Stimulated activated CD8-positive, alpha-beta memory T cell treated with anti-CD3 and anti-CD28 coated beads, Interleukin-2, amount 100 ng/mL, for 1 hour (primary cell): ENCODE measurements at places on chromosomes 4 and X.

DNA sequence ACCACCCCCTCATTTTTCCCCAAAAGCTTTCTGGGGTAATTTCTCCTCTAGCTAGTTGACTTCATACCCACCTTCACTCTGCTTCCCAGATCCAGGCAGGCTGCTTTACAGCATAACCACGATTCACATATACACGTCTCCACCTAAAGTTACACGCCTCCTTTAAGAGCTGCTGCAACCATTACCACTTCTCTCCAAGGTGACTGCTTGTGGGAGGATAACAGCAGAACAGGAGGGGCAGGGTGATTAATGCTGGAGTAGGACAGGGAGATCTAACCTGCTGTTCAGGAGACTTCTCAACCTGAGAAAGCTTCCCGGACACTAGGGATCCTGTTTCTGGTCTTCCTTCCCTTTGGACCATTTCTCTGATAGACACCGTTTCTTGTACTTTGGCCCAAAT, 77.4 kb downstream of the MGST2 start:
- no peak for DNase-seq

GRCh38 chr4:55615008-55615407, 21.1 kb downstream of the NMU start:
- DNase-seq, result no peak

GRCh38 chr4:147192679-147193078, 247.0 kb upstream of the TTC29 start:
- DNase-seq, result no peak

DNA sequence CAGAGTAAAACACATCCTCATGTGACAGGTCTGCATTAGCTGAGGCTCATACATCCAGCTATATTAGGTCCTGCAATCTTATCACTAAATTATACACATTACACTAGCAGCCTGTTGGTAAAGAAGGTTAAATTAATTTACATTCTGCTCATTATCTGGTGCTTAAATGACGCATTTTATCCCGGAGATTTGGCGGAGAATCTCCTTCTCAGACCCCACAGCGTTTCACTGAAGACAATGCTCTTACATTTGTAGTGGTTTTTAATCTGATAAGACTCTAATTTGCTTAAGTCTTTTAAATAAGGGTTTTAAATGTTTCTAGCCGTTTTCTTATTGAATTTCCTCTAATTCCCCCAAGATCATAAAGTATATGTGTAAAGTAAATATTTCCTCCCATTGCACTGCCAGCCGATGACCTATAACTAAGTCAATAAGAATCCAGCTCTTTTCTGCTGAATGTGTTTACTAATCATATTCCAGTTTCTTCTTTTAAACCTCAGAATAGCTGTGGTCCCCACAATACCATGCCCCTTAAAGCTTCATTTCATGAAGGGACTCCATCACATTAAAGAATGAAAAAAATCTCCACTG, 2.1 kb upstream of the PITX2 start:
- no peak for DNase-seq

GRCh38 chr4:81549984-81550383, 78.3 kb upstream of the RASGEF1B start:
- no peak for DNase-seq

- DNase-seq, result no peak
Observed at GRCh38 chrX:19127649-19128168, 5.4 kb upstream of the ADGRG2 start.

GRCh38 chr4:92776080-92776479, 472.3 kb downstream of the GRID2 start:
- no peak for DNase-seq

GRCh38 chr4:48380583-48381167, 39.3 kb downstream of the SLAIN2 start:
- DNase-seq, result no peak

- DNase-seq, result no peak
Observed at GRCh38 chr4:112270640-112271421, 14.9 kb downstream of the TIFA start.

DNA sequence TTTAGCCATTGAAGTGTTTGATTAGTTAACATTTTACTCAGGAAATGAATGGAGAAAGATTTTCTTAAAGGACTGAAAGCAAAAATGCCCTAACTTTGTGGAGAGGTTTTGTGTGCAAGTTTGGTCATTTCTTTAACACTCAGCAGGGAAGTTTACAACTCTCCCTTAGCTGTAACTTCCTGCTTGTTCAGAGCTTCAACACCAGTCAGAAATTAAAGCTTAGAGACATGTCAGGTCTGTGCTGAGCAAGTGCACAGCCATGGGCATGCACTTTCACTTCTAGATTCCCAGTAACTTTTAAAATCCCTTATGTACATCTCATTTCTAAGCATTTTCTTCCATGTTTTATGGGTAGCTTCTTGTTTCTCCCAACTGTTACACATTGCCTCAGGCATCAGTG, 326.0 kb downstream of the ACTRT1 start:
- no peak for DNase-seq

DNA sequence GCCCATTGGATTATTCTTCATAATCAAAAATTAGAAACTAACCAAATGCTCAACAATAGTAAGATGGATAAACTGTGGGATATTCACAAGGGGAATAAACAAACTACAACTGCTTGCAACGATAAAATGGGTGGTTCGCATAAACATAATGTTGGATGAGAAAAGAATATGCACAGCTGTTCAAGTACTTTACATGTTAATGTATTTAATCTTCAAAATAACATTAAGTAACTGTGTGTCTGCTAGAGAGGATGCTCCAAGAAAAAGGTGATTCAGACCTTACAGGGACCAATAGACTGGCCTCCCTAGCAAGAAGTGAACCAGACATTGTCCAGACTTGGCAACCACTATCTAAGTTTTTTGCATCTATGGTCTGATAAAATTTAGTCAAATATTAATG, 2.3 kb downstream of the PFKFB1 start:
- no peak for DNase-seq

- DNase-seq, result no peak
Observed at GRCh38 chrX:130139474-130140201, 26.0 kb downstream of the AIFM1 start.

GRCh38 chr4:55617587-55618197, 18.4 kb downstream of the NMU start:
- no peak for DNase-seq

DNA sequence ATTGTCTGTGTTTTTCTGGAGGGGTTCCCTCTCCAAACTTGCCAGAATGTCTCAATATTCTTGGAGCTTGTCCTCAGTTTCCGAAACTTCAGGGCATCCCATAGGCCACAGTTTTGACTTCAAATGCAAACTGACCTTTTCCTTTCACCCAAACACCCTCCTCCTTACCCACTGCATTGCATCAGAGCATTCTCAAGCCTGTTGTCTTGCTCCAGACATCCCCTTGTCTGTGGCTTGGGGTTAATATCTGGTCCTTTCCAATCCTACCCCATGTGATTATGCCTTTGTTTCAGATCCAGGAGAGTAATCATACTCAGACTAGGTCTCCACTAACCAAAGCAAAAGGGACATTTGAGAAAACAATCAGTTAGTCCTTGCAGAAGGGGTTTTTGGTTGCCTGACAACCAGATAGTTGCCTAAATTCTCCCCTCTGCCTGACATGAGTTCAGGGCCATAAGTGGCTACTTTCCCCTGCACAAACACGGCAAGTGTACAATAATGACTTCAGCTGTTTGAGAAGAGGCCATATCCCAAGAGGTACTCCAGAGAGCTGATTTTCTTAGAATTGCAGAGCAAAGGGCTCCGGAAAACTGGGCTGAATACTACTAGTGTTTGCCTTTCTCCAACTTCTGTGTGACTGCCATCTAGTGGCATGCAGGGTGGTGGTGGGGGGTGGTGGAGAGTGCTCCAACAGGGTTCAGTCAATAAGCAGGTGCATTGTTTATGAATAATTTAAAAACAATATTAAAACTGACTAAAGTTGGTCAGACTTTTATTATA, 130.2 kb downstream of the CHRDL1 start:
- no peak for DNase-seq

- DNase-seq, result no peak
Observed at GRCh38 chrX:10534611-10535010, 85.8 kb downstream of the MID1 start.

- no peak for DNase-seq
Observed at GRCh38 chrX:153516073-153516472, 1.4 kb upstream of the ATP2B3 start.

DNA sequence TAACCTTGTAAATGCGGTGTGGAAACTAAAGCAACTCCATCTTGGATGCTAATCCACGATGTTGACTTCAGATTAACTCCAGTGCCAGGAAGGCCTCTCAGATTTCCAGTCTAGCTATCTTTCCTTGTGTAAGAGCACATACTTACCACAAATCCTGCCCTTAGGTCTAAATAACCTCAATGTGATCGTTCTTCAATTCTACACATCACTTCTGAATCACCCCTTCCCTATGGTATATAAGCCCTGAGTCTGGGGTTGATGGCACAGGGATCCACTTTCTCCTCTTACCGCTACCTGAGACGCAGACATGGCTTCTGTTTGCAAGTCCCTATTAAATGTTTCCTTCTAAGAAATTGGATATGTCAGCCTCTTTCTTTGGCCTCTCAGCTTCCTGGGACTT, 17.5 kb upstream of the ZNF41 start:
- no peak for DNase-seq

DNA sequence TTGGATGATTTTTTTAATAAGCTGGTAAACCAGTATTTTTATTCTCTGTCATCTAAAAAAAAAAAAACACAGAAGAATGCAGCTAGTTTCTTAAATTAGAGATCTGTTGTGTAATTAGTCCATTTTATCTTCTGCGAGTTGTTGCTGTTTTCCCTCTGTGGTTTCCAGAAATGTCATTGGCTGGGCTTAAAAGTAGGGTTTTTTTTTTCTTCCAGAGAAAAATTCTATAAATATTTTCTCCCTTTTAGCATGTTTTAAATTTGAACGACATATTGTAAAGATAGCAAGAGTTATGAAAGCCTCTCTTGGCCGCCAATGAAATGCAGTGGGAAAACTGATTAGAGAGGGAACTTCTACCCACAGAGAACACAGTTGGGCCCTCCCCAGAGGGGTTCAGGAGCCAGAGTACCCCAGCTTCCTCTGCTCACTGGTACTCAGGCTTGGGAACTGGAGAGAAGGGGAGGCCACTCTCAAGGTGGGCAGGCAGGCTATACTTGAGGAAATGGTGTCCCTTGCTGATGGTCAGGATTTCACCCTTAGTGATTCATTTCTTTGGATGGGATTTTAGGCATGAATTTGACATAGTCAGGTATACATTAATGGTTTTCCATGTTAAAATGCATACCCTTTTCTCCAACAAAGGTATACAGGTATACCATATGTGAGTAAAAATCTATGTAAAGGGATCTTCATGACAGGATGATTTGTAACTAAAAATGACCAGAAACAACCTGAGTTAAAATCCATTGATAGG, 166.1 kb downstream of the BCOR start:
- DNase-seq, result no peak
